ENCODE measurements at places on chromosomes 4 and X. TPM values are rescaled to one million over a fixed set of nuclear protein-coding genes. Genes with fewer than 3 reads are reported as not detected.

DNA sequence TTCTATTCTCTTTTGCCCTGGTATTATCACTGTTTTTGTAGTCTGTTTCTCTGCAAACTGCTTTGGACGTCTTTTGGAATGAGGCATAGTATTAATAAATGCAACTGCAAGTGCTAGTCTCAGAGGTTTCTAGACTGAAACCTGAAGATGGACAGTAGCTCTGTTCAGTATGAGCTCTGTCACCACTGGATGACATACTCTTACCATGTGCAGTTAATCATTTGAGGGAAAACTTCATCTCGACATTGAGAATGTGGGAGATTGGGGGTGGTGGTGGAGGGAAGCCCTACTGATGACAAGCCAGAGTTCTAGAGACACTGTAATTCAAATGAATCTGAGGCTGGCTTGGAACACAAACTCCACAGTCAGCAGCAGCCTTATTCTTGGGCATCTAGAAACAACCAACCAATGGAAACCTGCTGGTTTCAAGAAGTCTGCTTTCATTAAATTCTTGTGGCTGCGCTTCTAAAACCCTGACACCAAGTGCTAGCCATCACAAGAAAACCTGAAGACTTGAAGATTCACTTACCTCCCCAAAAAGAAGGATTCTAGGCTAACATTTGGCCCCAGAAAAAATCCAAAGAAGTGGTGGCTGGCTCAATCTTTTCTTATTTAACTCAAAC is 161.7 kb downstream of the RASL11B start:
- DNase-seq: no peak

- DNase-seq: no peak
Observed at GRCh38 chrX:103356130-103356798, at the start of gene TCEAL9. Gene TCEAL9, plus strand, starts transcription at chrX:103356506. Its CDS starts 1,179 bp downstream, at chrX:103357685.

DNA sequence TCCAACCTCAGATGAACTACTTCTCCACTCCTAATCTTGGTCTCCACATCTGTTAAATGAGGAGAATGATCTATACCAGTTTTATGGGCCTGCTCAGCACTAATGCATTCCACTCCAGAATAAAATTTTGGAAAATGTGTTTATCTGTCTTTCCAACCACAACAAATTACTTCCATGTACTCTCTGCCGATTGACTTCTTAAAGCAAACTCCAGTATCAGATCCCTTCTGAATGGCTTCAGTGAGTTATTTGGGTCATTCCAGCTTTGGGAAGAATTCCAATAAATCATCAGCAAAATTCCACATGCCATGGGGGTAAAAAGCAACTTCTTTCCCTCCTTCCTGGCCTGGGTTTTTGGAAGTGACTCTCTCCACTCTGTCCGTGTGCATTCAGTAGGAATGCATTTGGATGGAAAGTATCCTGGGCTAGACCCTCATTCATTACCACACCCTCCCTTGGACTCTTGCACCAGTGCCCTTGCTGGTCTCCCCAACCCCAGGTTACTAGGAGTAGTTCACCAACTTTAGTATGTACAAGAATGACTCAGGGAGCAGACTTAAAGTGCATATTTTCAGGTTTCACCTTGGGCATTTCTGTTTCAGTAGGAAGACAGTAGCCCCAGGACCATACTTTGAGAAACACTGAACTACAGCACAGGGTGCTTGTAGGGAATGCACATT is 15.4 kb upstream of the ADH6 start:
- no peak for DNase-seq

DNA sequence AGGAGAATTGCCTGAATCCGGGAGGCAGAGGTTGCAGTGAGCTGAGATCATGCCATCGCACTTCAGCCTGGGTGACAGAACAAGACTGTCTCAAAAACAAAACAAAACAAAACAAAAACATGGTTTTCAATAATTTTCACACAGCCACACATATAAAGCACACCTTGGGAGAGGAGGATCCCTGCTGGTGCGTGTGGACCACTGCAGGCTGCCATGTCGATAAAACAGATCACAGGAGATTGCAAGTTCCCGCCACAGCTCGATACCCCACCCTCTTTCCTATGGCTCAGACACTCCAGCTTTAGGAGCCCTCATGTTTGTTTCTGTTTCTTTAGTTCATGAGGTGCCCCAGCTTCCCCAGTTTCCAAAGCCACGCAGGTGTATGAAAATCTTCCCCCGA is 31.3 kb upstream of the CLDN24 start:
- DNase-seq: no peak

- DNase-seq: peak; percentile 35
Observed at GRCh38 chr4:186192066-186192612, 772 bp downstream of the CYP4V2 start.

DNA sequence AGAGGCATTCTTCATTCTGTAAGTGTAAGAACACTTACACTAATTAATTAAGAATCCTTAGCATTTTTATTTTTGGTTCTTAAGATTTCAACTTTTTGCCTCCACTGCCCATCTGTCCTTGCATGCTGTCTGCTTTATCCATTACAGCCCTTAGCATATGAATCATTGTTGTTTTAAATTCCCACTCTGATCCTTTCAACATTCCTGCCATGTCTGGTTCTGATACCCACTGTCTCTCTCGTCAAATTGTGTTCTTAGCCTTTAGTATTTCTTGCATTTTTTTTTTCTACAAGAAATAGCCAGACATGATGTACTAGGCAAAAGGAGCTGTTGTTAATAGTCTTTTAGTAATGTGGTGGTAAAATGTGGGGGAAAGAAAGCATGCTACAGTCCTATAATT is 1360.0 kb downstream of the TECRL start:
- DNase-seq: no peak

DNA sequence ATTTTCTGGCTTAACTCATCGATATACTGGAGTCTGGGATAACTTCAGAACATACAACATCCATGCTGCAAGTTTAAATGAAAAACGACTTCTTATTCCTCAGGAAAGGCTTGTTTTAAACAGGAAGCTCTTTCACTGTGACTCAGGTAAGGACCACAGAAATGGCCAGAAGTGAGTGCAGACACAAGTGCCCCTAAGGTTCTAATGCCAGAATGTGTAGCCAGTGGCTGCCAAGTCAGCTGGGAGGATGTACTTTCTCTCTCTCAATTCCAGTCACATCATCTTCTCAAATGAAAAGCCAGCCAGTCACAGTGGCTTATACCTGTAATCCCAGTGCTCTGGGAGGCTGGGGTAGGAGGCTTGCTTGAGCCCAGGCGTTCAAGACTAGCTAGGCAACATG is 144.6 kb downstream of the SH3KBP1 start:
- no peak for DNase-seq

- DNase-seq: no peak
Observed at GRCh38 chrX:127879585-127879984, 172.6 kb downstream of the ACTRT1 start.

SERTM2 gene
- total RNA-seq: under 0.01 TPM

PDE6B gene
- total RNA-seq: 2.0 TPM

BLOC1S4 gene
- total RNA-seq: 10.2 TPM

HGFAC gene
- total RNA-seq: 1.6 TPM
